ENCODE measurements at places on chromosomes 11 and 22.

DNA sequence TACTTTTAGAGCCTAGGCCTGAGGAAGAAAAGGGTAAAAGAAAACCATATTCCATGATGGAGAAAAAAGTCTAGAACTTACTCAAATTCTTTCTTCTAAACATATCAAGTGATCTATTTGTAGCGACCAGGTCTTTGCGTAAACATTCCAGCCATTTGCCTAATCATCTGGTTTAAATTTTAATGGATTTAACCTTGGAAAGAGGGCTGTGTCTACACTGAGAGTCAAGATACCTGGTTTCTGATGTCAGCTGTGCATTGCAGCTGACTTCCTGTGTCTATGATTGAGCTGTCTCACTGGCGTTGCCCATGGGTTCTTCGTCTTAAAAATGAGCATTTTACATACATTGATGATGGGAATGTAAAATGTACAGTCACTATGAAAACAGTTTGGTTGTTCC lies 10.0 kb upstream of the TMEM123 start:
- DNase-seq = no peak

GRCh38 chr22:22959147-22959827 lies 71.7 kb downstream of the IGLL5 start:
- peak; percentile 78 for DNase-seq

DNA sequence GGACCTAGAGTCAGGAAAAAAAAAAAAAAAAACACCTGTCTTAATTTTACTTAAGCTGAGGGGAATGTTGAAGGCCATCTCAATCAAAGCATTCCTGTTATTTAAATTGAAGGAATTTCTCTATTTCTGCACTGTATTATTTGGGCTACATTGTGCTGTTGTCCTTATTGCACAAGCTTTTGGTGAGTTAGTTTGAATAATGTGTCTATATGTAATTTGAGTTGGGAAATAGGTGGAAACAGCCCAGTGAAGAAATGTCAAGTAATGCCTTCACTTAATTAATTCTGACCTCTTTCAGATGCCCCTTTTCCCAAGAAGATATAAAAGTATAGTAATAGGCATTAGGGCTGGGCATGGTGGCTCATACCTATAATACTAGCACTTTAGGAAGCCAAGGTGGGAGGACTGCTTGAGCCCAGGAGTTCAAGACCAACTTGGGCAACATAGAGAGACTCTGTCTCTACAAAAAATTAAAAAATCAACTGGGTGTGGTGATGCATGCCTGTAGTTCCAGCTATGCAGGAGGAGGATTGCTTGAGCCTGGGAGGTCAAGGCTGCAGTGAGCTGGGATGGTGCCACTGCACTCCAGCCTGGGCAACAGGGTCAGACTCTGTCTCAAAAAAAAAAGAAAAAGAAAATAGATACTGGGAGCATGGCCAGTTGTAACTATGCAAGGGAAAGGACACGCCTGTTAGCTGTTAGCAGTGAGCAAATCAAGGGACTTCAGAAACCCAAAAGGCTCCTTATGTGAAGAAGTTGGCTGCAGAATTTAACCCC lies 34.9 kb downstream of the OR10A6 start:
- DNase-seq = no peak

DNA sequence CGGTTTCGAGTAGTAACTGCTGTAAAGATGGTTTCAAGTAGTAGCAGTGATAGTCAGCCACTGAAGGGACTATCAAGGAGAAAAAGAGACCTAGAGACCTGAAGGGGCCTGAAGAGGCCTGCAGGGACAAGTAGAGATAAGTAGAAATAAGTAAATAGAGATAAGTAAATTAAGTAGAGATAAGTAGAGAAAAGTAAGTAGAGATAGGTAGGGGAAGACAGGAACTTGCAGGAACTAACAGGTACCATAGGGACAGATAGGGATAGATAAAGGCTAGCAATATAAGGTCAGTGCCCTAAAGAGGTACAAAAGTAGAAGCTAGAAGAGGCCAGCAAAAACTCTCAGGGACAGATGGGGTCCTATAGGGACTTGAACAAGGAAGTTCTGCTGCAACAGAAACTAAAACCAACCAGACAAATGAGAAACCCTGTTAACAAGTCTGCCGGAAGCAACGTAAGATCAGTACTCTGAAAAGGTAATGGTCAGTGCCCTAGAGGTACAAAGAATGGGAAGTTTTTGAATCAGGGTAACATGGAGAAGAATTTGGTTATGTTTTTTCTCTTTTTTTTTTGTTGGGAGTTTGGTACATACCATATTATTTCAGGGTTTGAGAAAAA lies 9.6 kb upstream of the SC5D start:
- DNase-seq = no peak

DNA sequence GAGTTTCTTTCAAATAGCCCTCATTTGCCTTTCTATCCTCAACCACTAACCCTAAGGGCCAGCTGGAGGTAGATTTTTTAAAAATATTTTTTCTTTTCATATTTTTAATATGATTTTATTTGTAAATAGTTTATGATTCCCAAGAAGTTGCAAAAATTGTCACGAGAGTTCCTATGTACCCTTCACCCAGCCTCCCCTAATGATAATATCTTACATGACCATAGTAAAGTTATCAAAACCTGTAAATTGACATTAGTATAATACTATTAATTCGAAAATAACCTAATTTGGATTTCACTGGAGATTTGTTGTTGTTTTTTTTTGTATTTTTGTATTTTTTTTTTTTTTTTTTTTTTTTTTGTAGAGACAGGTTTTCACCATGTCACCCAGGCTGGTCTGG lies 495.5 kb downstream of the MIAT start:
- no peak for DNase-seq

Measured in CD4-positive, alpha-beta T cell treated with Interleukin-10 for 1 hour (primary cell).